ENCODE measurements at places on chromosomes 4 and X.

DNA sequence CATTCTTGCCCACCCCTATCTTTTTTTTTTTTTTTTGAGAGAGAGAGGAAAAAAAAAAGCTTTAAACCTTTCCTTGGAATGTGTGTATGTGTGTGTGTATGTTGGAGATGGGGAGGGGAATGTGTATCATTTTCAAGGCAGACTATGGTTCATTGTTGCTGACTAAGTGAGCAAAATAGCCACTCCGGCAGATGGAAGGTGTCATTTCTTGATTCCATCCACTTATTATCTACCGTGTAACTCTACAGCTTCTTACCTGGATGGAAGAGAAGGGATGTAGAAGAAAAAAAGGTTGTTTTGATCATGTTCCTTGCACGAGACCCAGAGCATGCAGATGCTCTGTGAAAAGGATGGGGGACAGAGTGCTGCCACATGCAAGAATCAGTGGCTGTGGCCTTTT is 5.9 kb upstream of the GK2 start:
- no peak for DNase-seq

DNA sequence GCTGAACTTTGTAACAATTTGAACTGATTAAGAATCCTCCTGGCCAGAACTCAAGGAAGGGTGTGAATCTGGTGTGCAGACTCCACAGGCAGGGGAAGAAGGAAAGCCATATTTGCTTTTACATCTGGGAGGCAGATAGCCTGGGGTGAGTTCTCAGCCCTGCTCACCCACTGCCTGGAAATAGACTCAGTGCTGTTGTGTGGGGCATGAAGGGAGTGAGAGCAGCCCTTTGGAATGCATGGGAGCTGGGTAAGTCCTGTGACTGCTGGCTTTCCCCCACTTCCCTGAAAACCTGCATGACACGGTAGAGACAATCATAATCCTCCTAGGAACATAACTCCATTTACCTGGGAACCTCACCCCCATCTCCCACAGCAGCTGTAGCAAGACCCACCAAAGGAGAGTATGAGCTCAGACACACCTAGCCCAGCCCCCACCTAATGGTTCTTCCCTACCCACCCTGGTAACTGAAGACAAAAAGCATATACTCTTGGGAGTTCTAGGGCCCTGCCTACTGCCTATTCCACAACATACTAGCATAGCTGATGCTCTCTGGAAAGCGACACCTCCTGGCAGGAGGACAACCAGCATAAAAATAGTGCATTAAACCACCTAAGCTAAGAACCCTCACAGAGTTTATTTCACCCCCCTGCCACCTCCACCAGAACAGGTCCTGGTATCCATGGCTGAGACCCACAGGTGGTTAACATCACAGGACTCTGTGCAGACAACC is 59.3 kb upstream of the UBQLN2 start:
- DNase-seq = no peak

- no peak for DNase-seq
These were observed 9.3 kb downstream of the SPATA4 start for GRCh38 chr4:176186067-176186466.

DNA sequence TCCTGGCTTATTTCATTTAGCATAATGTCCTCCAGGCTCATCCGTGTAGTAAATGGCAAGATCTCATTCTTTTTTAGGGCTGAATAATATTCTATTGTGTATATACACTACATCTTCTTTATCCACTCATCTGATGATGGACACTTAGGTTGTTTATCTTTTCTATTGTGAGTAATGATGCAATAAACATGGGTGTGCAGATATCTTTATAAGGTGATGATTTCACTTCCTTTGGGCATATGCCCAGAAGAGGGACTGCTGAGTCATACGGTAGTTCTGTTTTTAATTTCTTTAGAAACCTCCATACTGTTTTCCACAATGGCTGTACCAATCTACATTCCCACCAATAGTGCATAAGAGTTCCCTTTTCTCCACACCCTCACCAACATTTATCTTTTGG is 317.6 kb upstream of the CNKSR2 start:
- DNase-seq = no peak

GRCh38 chr4:47827343-47828047 is 10.4 kb downstream of the CORIN start:
- no peak for DNase-seq

DNA sequence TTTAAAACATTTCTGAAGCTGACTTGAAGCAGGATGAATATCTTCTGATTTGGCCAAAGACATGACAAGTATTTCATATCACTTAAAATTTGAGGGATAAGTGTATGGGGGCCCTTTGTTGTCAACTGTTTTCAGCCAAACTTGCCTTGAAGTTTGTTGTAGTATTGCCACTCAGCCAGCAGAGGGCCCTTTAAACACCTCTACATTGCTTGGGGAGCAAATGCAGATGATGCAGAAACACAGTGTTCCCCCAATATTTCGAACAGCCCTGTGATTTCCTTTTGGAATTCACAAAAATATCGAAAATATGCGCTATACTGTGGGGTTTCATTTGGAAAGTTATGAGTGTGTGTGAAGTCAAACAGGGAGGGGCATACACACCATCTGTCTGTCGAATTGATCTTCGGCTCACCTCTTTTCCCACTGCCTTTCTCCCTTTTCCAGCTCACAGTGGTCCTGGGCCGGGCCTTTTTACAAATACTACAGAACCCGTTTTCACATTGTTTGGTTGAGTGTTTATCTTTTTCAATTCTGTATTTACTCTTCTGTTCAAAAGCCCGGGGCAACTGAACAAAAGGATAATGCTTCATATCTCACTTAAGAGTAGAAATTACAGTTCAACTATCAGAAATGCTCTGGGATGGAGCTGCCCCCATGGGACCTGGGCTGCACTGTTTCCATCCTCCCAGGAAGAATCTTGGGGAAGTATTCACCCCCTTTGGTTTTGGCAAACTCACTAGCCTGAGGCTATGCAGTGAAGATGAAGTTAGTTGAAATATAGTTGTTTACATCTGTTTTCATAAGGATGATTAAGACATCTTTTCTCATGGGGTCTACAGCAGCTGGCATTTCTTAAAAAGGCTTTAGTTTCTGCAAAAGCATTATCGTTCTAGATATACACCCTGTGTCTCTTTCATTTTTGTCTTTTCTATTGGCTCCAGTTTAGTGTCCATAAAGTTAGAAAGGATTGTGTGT is 137.6 kb downstream of the EGF start:
- no peak for DNase-seq
